Eye (tissue), 1 donor: ENCODE measurements at places on chromosomes 5 and 9.

GRCh38 chr5:65441800-65442199 lies 39.9 kb downstream of the ADAMTS6 start:
- DNase-seq: no peak

- DNase-seq: no peak
Observed at GRCh38 chr9:132989014-132989310, 10.5 kb downstream of the GFI1B start.

DNA sequence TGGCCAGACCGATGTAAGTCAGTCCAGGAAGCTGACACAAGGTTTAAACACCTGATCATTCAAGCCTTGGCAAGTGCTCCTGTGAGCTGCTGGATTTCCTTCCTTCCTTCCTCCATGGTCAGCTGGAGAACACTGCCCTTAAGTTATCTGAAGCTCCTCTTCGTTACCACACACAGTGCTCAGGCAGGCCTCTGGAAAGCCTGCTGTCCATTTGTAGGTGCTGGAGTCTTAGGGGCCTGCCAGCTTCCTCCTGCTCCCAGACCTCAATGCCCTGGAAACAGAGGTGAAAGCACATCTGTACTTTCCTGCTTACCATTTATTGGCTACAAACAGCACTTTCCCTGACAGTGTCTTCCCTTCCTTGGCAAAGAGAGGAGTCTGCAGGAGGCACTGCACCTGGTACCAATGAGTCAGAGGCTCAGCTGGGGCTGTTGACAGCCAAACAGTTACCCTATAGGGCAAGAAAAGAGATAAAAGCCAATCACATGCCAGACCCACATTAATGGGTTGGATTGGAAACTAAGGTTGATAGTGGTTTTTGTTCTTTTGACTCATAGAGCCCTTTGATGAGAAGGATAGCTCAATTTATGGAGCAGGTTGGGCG lies 72.6 kb upstream of the PUM3 start:
- DNase-seq: no peak

DNA sequence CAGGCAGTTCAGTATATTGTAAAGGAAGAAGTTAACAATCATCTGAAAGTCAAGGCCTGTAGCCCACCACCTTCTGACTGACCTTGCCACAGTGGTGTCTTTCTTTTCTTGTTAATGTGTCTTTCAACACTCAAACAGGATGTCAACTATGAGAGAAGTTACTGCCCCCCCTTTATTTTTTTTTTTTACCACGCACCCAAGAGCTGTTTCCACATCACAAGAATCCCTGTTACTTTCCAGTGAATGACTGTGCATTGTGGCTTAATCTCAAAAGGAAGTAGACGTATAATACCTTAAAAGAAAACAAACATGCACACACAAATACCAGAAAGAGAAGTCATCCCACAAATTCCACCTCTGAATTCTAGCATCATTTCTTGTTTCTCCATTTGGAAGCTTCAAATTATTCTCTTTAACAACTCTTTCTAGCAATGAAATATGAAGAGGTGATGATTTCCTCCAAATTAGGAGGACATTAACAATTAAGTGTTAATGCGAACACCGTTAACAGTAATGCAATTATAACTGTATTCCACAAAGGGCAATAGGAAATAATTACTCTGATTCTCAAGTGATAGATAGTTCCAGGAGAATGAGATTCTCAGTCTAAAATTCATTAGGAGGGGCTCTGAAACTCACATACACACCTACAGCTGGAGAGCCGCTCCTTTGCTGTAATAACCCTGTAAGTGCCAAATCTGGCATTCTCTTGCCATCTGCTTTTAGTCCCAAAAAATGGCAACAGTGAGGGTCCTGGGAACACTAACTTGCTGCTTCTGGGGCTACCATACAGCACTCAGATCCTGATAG lies 201.0 kb downstream of the EFNA5 start:
- no peak for DNase-seq

- no peak for DNase-seq
Observed at GRCh38 chr9:123561046-123561445, 205.0 kb downstream of the CRB2 start.

GRCh38 chr5:56558131-56558745 lies 257.1 kb upstream of the MAP3K1 start:
- DNase-seq: no peak

GRCh38 chr5:173242079-173242478 lies 7.1 kb upstream of the NKX2-5 start:
- peak; percentile 29 for DNase-seq

GRCh38 chr9:94648185-94648584 lies 8.9 kb upstream of the FBP1 start:
- DNase-seq: no peak

- DNase-seq: no peak
Observed at GRCh38 chr9:96321515-96321914, 19.5 kb upstream of the HSD17B3 start.

DNA sequence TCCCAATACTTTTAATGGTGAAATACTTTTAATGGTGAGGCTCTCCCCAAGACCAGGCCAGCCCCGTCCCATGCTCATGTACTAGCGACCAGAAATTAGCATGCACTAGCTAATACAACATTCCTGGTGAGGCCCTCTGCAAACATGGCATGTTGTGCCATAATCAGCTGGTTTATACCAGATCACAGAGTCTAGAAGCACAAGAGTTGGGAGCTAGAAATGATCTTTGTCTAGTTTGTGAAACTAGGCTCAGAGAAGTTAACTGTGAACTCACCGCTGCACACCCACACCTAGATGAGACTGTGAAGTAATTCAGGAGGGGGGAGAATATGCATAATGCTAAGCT lies 37.4 kb downstream of the MTMR12 start:
- DNase-seq: no peak

GRCh38 chr5:56321236-56321881 lies 88.2 kb upstream of the ANKRD55 start:
- no peak for DNase-seq

- peak; percentile 84 for DNase-seq
Observed at GRCh38 chr9:72271613-72272478, 93.2 kb downstream of the ZFAND5 start.

DNA sequence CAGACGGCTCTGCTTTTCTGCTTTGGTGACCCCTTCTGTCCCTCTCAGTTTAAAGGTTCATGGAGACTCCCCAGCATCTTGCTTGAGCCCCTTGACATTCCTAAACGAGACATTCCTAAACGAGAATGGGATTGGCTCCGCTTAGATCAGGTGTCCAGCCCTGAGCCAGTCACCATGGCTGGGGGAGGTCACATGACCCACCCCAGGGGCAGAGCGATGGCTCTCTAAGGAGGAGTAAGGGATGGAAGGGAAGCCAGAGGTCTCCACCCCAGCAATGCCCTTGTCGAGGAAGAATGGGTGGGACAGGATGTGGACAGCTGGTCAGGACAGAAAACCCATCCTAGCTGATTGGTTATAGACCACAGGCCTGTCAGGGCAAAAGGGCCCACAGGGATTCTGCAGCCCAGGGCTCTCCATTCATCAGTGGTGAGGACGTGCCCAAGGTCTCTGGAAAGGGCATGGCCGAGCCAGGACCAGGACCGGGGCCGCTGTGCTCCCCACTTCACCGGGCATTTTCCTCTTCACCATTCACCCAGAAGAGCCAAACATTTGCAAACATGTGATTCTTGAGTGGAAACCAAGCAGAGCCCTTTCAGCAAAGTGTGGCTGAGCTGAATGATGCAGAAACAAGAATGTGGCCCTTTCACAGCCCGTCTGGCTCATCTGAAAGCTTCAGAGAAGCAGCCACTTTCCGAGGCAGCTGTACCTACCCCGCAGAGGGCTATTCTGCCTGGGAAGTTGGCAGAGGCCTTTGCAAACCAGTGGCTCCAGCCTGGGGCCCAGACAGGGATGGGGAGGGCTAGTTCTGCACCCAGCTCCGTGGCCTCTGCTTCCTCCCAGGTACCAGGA lies 19.8 kb upstream of the AIF1L start:
- DNase-seq: no peak

GRCh38 chr5:23742701-23743100 lies 235.3 kb downstream of the PRDM9 start:
- no peak for DNase-seq

DNA sequence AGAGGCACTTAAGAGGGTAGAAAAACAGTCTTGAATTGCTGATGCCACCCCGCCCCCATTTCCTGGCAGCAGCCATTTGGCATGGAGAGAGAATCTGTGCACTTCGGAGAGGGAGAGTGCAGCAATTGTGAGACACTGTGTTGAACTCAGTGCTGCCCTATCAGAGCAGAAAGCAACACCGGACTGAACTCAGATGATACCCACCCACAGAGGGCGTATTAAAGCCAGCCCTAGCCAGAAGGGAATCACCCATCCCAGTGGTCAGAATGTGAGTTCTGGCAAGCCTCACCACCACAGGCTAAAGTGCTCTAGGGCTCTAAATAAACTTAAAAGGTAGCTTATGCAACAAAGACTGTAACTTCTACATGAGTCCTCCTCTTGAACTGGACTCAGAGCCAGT lies 88.4 kb upstream of the RGS7BP start:
- DNase-seq: no peak

GRCh38 chr9:131525643-131526565 lies 5.2 kb downstream of the UCK1 start:
- DNase-seq: no peak

DNA sequence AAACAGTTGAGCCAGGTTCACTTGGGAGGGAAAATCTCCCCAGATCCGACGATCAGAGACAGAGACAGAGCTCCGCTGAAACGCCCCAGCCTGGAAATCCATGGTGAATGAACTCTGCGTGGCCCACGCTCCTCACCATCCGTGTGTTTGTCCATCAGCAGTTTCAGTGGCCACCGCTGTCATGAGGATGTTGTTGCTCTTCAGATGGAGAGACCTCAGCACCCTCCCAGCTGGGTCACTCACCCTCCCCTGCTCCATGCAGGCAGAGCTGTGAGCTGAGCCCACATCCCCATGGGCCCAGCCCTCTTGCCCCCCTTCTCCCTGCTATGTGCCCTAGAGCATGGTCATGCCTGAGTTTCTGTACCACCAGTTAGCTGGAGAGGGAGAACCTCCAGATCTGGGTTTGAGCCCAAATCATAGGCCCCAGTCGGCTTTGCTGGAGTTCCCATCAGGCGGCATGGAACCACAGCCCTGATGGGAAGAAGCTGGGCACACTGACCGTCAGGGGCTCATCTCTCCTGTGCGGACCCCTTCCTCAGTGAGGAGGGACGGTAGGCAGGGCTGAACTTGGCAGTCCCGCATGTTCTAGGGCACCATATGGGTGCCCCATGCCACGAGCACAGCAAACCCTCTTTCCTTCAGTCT lies 154.4 kb upstream of the COL5A1 start:
- DNase-seq: no peak

GRCh38 chr5:138498376-138498775 lies 33.1 kb downstream of the EGR1 start:
- no peak for DNase-seq

GRCh38 chr5:116652196-116652729 lies 77.6 kb upstream of the SEMA6A start:
- DNase-seq: peak; percentile 94

DNA sequence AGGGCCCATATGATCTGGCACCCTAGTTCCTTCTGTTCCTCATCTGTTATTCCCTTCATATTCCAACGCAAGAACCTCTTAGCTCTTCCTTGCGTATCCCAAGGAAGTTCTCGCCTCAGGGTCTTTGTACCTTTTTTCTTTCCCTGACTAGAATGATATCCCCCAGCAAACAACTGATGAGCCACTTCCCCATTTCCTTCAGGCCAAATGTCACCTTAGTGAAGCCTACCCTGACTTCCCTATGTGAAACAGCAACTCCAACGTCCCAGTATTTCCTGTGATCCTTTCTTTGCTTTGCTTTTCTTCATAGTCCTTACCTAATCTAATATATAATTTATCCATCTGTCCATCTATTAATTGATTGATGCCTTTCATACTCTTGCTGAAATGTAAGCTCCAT lies 47.9 kb downstream of the ERCC8 start:
- no peak for DNase-seq

GRCh38 chr9:13278368-13279246 lies 885 bp downstream of the MPDZ start:
- peak; percentile 92 for DNase-seq

GRCh38 chr5:123285122-123286023 lies 137.8 kb downstream of the CEP120 start:
- peak; percentile 78 for DNase-seq

GRCh38 chr9:125601961-125602360 lies 105.0 kb downstream of the MAPKAP1 start:
- no peak for DNase-seq

DNA sequence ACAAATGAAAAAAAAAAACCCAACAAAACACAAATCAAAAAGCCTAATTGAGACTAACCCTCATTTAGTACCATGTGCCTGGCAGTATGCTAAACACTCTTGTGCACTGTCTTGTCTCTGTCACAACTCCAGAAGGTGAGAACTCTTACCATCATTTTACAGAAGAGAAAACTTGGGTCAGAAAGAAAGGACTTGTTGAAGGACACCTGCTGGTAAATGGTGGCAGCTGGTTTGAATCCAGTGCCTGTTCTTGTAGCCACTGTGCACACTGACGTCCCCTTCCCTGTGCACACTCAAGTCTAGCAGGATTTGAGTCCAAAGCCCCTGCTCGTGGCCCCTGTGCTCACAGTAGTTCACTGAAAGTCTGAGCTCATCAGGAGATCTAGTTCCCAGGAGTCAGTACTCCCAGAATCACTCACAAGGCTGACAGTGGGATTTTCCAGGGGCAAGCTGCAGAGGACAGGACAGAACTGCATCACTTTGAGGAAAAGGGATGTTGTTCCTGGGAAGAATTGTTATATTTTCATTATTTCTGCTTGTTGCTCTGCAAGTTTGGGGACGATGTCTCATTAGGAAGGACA lies 43.0 kb upstream of the HSD17B4 start:
- DNase-seq: no peak

DNA sequence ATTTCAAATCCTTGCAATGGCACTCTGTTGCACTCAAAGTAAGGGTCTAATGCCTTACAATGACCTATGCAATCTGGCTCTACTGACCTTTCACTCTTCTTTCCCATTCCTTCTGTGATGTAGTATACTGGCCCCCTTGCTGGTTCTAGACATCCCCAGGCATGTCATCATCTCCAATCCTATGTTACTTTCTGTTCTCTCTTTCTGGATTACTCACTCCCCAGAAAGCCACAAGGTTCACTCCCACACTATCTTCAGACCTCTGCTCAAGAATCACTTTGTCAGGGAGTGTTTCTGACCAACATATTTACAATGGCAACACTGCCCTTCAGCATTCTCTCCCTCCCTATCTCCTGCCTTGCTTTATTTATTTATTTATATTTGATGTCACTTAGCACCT lies 802.2 kb upstream of the WWC1 start:
- no peak for DNase-seq

GRCh38 chr5:153342487-153342886 lies 148.0 kb upstream of the GRIA1 start:
- no peak for DNase-seq

GRCh38 chr9:128593856-128594255 lies 41.5 kb downstream of the SPTAN1 start:
- no peak for DNase-seq

GRCh38 chr5:133287500-133287899 lies 235.7 kb downstream of the HSPA4 start:
- peak; percentile 74 for DNase-seq

DNA sequence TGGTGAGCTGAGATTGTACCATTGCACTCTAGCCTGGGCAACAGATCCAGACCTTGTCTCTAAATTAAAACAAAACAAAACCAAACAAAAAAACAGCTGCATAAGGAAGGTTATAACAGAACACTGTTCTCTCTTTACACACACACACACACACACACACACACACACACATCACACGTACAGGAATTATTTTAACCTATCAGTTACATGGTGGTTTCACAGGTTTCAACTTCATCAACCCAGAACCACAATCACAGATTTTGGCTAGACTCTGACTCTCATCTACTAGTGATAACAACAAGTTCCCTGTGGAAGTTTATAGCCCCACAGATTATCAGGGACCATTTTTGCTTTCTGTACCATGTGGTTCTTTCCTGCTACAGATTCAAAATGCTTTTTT lies 60.2 kb downstream of the RPS23 start:
- no peak for DNase-seq

- DNase-seq: peak; percentile 76
Observed at GRCh38 chr5:103041071-103041676, 78.8 kb downstream of the GIN1 start.
